ENCODE measurements at places on chromosomes 13 and 19.

DNA sequence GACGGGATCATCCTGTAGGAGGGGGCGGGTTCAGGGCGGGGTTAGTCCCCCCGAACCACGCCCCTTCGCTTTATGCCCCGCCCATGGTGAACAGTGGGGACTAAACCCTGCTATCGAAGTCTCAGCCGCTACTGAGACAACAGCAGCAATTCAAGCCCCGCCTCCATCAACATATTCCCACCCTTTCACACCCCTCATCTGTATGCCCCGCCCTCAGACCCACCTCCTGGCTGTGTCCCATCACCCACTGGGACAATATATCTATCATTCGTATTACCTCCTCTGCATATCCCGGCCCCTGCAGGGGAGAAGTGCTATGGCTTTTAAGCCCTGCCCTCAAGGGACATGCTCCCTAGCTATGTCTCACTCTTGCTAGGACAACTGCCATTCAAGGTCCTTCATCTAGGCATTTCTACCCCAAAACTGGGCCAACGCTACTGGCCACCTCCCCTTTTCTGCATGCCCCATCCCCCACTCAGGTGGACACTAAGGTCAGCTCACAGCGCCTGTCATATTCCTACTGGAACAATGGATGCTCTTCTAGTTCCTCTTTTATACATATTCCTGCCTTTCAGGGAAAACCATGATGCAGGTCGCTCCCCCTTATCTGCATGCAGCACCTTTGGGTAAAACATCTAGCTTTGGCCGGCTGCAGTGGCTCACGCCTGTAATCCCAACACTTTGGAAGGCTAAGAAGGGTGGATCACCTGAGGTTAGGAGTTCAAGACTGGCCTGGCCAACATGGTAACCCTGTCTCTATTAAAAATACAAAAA lies 11.9 kb downstream of the LRFN1 start:
- no peak for DNase-seq

- DNase-seq = peak; percentile 79
Observed at GRCh38 chr19:40605216-40605971, 4.2 kb downstream of the LTBP4 start.

DNA sequence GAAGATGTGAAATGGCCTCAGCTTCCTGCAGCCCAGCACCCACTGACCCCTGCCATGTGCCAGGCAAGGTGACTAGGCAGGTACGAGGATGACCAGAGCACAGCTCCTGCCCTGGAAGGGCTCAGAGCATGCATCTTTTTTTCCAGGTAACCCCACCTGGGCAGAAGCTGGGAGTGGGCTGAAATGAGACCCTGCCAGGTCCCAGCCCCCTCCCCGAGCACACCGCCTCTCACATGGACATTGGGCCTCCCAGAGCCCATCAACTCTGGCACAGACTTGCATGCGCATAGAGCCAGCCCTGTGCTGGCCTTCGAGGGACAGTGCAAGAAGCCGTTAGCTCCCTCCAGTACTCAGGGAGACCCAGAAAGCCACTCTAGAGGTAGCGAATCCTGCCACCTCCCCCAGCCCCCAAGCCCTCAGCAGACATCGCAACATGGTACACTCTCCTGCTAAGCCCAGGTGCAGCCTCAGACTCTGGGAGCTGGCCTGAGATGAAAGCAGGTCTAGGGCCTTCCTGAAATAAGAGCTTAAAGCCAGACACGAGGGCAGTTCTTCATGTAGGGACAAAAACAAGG lies 8.9 kb upstream of the VSTM2B start:
- no peak for DNase-seq

GRCh38 chr13:45564133-45564776 lies 51.3 kb downstream of the ERICH6B start:
- no peak for DNase-seq

GRCh38 chr13:76198568-76199163 lies 562.5 kb downstream of the LMO7 start:
- DNase-seq = no peak

- no peak for DNase-seq
Observed at GRCh38 chr19:57152921-57153320, 7.9 kb upstream of the ZIM3 start.

- DNase-seq = no peak
Observed at GRCh38 chr19:47351548-47351947, 2.4 kb downstream of the DHX34 start.

DNA sequence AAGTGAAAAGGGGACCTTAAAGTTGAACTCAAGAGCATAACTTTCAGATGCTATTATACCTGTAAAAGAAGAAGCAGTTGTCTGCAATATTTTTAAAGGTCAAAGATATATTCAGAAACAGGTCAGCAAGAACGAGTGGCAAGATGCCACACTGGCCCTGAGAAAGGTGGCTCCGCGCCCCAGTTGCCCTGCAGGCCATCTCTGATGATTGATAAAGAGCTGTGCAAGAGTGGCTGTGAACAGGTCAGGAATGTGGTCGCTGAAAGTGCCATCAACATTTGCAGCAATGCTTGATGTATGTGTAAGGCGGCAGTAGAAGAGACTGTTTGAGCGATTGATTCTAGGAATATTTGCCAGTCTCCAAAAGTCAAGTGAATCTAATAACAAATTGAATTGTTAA lies 664.2 kb upstream of the SLC10A2 start:
- DNase-seq = no peak

- DNase-seq = no peak
Observed at GRCh38 chr13:62678039-62678438, 1262.4 kb upstream of the PCDH20 start.

DNA sequence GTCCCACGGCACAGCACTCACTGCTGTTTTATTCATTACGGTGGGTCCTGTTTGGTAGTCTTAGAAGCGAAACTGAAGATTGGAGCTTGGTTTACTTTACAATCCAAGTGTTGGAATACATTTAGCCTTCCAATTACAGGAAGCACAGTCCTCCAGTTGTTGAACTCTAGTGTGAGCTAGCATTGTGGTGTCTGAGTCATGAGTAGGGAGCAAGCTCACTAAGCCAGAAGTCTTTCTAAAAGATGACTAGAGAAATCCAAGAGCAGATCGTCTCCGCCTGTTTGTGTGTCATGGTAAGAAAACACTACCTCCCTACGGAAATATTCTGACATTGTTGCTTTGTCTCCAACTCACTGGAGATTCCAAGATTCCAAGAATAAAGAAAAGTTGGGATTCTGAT lies 10.1 kb upstream of the SHISA2 start:
- DNase-seq = no peak

DNA sequence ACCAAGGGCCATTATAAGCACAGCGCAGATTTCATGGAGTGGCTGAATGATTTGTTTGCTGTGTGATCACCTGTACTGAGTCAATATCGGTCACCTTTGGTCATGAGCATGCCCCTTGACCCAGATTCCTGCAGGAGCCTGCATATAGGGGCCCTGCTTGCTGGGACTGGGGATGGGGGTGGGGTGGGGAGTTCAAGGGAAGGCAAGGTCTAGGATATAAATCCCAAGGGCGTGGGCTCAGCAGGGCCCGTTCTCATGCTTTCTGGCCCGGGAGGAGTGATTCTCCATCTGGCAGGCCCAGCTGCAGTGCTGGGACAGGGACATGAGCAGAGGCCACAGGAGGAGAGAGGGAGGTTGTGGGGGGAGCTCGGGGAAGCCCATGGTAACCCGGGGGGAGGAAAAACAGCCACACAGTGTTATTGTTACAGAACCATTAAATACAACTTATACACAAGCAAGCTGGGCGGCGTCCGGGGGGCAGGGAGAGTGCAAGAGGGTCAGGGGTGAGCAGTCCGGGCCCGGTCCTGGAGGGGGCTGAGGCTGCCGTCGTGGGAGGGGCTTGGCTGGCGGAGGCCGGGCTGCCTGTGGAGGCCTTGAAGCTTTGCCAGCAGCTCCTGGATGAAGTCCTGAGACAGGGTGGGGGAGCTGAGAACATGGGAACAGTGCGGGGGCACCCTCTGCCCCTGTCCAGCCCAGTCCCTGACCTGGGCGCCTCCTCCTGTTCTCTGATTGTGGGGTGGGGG lies 5.2 kb downstream of the PPP1R14A start:
- DNase-seq = no peak

- DNase-seq = no peak
Observed at GRCh38 chr13:95382916-95383315, 81.7 kb upstream of the ABCC4 start.

DNA sequence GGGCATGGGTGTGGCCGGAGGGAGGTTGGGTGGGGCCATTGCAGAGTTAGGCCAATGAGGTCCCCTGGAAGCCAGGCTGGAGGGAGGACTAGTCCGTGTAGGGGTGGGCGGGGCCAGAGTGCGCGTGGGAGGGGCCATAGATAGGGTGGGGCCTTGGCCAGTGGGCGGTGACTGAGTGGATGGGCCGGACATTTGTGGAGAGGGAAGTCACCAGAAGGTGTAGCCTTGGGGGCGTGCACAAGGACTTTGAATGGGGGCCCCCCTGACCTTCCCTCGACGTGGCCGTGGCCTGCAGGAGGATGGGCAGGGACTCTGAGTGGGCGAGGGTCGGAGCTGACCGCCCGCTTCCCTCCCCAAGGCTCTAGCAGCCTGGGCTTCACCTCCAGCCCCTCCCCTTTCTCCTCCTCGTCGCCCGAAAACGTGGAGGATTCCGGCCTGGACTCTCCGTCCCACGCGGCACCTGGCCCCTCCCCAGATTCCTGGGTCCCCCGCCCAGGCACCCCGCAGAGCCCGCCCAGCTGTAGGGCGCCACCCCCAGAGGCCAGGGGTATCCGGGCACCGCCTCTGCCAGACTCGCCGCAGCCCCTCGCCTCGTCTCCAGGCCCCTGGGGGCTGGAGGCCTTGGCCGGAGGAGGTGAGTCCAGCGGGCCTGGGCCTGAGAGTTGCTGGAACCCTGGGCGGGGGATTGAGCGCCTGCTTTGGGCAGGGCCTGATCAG lies 16.5 kb upstream of the B3GNT3 start:
- DNase-seq = no peak

DNA sequence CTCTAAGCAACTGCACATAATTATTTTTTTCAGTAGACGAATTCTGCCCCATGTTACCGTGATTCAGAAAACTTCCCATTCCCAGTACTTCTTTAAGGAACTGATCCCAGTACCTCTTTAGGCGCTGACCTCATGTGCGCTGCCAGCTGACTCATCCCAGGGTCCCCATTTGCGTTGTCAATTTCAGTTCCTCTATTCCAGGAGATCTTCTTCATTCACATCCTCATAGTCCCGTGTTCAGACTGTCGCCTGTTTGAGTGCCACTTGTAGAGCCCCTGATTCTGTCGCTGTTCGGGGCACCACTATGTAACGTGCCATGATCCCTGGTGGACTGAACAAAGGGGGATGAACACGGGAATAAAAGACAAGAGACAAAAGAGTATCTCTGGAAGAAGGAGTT lies 16.4 kb downstream of the FPR3 start:
- DNase-seq = no peak

DNA sequence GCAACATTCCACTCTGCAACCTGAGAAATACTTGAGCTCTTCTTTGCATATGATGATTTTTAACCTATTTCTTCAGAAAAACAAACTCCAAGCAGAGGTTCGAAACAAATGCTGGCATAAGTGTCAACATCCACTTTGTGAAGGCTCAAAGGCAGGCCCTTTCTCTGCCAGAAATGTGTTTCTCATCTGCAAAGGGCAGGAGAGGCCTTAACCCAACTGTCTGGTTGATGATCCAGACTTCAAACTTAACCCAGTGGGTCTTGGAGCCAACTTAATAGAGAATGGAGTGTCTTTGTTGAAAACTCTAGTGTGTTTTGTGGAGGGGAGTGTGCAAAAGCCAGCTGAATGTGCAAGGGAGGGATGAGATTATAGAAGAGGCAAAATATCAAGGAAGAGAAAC lies 28.3 kb upstream of the ZNF507 start:
- no peak for DNase-seq

DNA sequence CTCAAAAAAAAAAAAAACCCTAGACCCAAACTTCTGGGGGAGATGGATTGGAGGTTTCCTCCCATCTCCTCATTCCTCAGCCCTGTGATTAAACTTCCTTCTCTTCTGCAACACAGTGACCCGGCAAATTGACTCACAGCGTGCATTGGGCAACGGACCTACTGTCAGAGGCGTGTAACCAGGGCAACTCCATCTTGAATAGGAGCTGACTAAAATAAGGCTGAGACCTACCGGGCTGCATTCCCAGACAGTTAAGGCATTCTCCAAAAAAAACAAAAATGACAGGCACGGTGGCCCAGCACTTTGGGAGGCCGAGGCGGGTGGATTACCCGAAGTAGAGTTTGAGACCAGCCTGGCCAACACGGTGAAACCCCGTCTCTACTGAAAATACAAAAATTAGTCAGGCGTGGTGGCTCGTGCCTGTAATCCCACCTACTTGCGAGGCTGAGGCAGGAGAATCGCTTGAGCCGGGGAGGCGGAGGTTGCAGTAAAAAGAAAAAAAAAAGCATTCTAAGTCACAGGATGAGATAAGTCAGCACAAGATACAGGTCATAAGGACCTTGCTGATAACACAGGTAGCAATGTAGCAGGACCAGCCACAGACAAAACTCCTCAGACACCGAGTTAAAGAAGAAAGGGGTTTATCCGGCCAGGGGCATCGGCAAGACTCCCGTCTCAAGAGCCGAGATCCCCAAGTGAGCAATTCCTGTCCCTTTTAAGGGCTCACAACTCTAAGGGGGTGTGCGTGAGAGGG lies 5.4 kb upstream of the NLRP7 start:
- DNase-seq = no peak

- no peak for DNase-seq
Observed at GRCh38 chr19:37346091-37346490, 24.8 kb upstream of the ZNF527 start.
